ENCODE measurements at places on chromosomes 5 and 9. TPM values are rescaled to one million over a fixed set of nuclear protein-coding genes. Genes with fewer than 3 reads are reported as not detected.

- no peak for DNase-seq
- H3K27me3 ChIP-seq = no peaks in the 10 kb centered on the region
- H3K36me3 ChIP-seq = no peaks in the 10 kb centered on the region
- H3K27ac ChIP-seq = no peak overlapping the region
- no peaks in the 10 kb centered on the region for H3K4me1 ChIP-seq
Observed at GRCh38 chr9:76441551-76442322, 17.2 kb upstream of the GCNT1 start.

GRCh38 chr5:72214168-72214567 is 105.9 kb downstream of the MRPS27 start:
- DNase-seq = no peak
- H3K36me3 ChIP-seq = peaks cover 5% of the 10 kb centered on the region
- no peak overlapping the region for H3K27ac ChIP-seq
- H3K4me3 ChIP-seq = no peak overlapping the region
- H3K4me1 ChIP-seq = peaks cover 21% of the 10 kb centered on the region
- H3K27me3 ChIP-seq = no peaks in the 10 kb centered on the region

DNA sequence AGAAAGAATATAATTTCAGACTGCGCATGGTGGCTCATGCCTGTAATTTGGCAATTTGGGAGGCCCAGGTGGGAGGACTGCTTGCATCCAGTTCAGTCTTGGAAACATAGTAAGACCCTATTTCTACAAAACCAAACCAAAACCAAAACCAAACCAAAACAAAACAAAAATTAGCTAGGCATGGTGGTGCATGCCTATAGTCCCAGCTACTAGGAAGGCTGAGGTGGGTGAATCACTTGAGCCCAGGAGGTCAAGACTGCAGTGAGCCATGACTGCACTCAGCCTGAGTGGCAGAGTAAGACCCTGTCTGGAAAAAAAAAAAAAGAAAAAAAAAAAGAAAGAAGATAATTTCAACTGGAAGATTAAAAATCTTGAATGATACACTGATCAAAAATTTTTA is 137.0 kb upstream of the ACOT12 start:
- H3K27ac ChIP-seq = no peak overlapping the region
- no peaks in the 10 kb centered on the region for H3K4me1 ChIP-seq
- no peaks in the 10 kb centered on the region for H3K36me3 ChIP-seq
- H3K4me3 ChIP-seq = no peak overlapping the region
- DNase-seq = no peak
- H3K27me3 ChIP-seq = no peaks in the 10 kb centered on the region

DNA sequence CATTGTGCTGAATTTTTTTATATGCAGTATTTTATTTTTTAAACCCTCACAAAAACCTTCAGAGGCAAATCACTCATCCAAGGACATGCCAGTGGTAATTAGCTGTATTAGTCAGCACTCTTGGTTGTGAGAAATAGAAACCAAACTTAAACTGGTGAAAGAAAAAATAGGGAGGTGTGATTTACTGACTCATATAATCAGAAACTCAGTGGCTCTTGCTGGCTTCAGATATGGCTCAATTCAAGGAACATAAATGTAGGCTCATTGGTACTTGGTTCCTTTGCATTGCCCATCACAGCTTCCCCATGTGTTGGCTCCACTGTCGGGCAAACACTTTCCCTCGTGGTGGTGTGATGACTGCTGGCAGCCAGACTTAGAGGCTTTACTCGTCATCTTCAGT is 497.2 kb downstream of the MAT2B start:
- no peak for DNase-seq
- no peak overlapping the region for H3K4me3 ChIP-seq
- no peak overlapping the region for H3K27ac ChIP-seq
- no peaks in the 10 kb centered on the region for H3K36me3 ChIP-seq
- no peaks in the 10 kb centered on the region for H3K4me1 ChIP-seq

Gene PRDM9
- not detected for total RNA-seq

GRCh38 chr9:91898451-91899218 is 51.4 kb downstream of the ROR2 start:
- no peak overlapping the region for H3K4me3 ChIP-seq
- H3K27me3 ChIP-seq = no peaks in the 10 kb centered on the region
- no peaks in the 10 kb centered on the region for H3K36me3 ChIP-seq
- peak overlapping the region; percentile 80 for H3K27ac ChIP-seq
- peak; percentile 97 for DNase-seq

Data from A673 (cell line).